EH (cell line): ENCODE measurements at places on chromosomes 11 and 22.

- peak; percentile 91 for DNase-seq
These were observed 63.3 kb upstream of the ME3 start for GRCh38 chr11:86735451-86736290.

DNA sequence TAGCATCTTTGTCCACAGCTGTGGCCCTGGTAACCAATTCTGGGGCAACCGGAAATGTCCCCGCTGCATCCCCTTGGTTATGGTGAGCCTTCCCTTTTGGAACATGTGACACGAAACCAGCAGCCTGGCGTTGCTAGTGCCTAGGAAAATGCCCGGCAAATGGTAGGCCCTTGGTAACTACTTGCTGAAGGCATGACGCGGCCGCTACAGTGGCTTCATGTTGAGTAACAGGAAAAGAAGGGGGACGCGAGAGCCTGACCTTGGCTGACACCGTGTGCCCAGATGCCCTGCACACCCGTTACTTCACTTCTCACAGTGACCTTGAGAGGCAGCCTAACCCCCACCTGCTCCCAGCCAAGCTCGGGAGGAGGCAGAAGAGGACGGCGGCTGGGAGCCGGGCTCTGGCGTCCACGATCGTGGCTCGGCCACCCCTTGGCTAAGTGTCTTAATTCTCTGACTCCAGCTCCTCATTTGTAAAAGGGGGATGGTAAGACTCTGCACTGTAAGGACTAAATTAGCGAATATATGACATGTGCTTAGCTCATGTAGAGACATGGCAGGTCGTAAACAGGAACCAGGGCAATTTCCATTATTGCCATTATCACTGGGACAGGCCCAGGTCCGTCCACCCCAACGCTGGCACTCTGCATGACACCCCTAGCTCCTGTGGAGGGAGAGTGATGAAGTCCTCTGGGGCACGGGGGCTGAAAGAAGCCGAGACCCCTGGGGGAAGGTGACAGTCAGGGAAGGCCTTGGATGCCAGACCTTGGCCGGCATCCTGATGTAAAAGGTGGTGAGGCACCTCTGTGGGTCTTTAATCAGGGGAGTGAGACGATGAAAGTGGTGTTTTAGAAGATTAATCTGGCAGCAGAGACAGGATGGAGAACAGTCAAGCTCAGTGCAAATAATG lies 18.9 kb downstream of the IFT27 start:
- DNase-seq = no peak

DNA sequence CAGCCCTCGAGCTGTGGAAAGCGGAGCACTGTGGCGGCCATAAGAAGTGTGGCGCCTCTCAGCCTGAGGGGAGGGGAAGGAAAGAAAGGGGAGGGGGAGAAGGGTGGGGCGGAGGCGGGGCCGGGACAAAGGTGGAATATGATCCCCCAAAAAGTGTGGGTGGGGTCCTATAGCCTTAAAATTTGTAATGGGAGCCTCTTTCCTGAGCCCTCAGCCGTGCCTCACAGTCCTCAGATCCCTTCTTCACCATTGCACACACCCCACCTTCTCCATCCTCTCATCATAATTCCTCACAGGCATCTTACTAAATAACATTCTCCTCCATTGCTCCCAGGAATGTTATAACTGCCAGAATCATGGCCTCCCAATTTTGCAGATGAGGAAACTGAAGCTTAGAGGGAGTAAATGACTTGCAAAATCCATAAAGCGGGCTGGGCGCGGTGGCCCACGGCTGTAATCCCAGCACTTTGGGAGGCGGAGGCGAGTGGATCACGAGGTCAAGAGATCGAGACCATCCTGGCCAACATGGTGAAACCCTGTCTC lies 600 bp upstream of the RAB6A start:
- DNase-seq = no peak

- DNase-seq = no peak
These were observed 5.6 kb downstream of the RCE1 start for GRCh38 chr11:66848671-66849500.

DNA sequence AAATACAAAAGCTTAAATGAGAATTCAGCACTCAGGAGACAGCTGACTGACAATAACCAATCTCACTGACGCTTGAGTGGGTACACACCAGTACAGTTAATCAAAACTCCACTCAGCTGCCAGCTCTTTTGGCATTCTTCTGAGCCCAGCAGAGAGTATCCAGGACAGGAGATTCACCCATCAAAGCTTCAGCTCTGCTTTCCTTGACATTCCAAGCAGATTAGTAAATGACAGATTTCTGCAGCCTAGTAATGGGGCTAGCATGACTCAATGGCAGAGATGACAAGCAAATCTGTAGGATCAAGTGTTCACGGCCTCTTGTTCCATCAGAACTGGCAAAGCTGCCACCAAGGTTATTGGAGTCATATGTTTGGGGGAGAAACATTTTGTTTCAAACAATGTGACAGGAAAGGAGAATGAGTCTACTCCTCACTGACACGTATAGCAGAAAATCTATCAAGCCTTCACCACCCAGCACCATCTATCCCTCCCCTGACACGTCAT lies 420.0 kb downstream of the DYNC2H1 start:
- DNase-seq = peak; percentile 95

DNA sequence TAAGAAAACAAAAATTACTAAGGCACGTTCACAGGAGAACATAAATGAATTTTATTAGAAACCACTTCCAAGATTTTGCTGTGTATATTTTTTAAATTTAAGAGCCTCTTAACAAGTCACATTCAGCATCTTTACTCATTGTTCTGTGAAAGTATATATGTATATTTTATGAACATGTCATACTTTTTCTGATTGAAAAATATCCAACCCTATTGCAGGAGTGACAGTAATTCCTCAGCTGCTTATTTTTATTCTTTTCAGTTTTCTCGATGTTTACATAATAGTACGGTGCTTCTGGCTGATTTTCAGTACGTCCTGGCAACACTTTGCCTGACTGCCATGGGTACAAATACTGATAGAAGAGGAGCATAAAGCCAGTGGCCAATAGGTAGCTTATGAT lies 41.8 kb downstream of the XKR3 start:
- no peak for DNase-seq

- DNase-seq = no peak
These were observed 844.7 kb upstream of the CCDC90B start for GRCh38 chr11:84130646-84131427.
